Epithelial cell of proximal tubule (primary cell): ENCODE measurements at places on chromosomes 2 and 18. TPM values are rescaled to one million over a fixed set of nuclear protein-coding genes. Genes with fewer than 3 reads are reported as not detected.

GRCh38 chr2:66024391-66024790 is 410.5 kb upstream of the MEIS1 start:
- no peak for DNase-seq

DYNAP gene
- not detected in 2 replicates for total RNA-seq

GRCh38 chr2:173199294-173199693 is 123.6 kb downstream of the MAP3K20 start:
- DNase-seq = no peak

ASB18 gene
- total RNA-seq = not detected in 2 replicates

HOXD4 gene
- total RNA-seq = 26.0 and 28.0 TPM in 2 replicates

PAX3 gene
- not detected in 2 replicates for total RNA-seq

DNA sequence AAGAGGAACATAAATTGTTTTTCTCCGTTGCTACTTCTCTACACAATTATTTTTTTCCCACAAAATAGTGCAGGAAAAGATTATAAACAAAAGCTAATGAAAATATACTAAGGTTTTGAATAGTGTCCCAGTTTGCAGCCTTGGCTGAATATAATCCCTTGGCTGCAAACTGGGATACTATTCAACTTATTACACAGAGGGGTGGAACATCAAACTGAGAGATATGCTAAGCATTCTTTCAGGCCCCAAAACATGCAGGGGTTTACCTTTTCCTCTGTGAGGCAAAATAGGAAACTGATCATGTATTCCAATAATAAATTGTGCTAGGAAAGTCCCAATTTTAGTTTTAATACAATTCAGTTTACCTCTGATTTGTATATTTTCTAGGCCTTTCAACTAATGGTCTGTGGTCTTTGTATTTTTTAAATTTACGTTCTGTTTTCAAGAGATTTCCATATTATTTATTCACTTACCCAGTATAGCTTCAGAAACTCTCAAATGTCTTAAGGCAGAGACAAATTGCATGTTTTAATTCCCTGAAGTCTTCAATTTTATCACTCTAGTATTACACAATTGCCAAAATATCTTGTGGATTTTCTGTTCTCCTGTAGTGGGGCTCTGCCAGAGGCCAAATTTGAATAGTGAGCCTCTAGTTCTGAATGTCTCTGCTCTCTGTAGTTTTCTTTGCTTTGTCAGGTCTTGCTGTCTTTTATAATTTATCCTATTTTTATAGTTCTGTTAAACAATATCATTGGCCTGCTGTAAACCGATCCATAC is 63.9 kb downstream of the PPP1R1C start:
- no peak for DNase-seq

UGT1A3 gene
- total RNA-seq = not detected in 2 replicates

RBKS gene
- 2.7 and 6.2 TPM in 2 replicates for total RNA-seq

- no peak for DNase-seq
Measured at GRCh38 chr2:68272246-68272994, 20.1 kb upstream of the PPP3R1 start.
